Right renal cortex interstitium (tissue), 3 donors: ENCODE measurements at places on chromosomes 2 and 18. TPM values are rescaled to one million over a fixed set of nuclear protein-coding genes. Genes with fewer than 3 reads are reported as not detected.

Gene MAP2
- polyA plus RNA-seq = 27.4 TPM

Gene TUBB8B
- polyA plus RNA-seq = 0.42 TPM

Gene DNER
- 67.9 TPM for polyA plus RNA-seq

Gene ALLC
- polyA plus RNA-seq = not detected

Gene GPD2
- 28.3 TPM for polyA plus RNA-seq

Gene MARCHF4
- polyA plus RNA-seq = 0.17 TPM

Gene SEPTIN2
- 586 TPM for polyA plus RNA-seq

Gene ANKRD53
- 0.37 TPM for polyA plus RNA-seq

Gene XIRP2
- polyA plus RNA-seq = 0.10 TPM

Gene MYO5B
- polyA plus RNA-seq = 26.7 TPM

Gene CHRNG
- polyA plus RNA-seq = 0.55 TPM

Gene ABCA12
- 0.25 TPM for polyA plus RNA-seq

Gene MC2R
- not detected for polyA plus RNA-seq

Gene SP140
- polyA plus RNA-seq = 0.74 TPM

Gene UBXN2A
- 18.2 TPM for polyA plus RNA-seq

Gene CCDC141
- 0.41 TPM for polyA plus RNA-seq

Gene BMP10
- not detected for polyA plus RNA-seq

Gene CD207
- polyA plus RNA-seq = 0.07 TPM

Gene DNAH6
- 1.9 TPM for polyA plus RNA-seq

Gene C2orf15
- polyA plus RNA-seq = 12.5 TPM
